Adrenal gland (tissue), 19 donors: ENCODE measurements at places on chromosomes 13 and 19. TPM values are rescaled to one million over a fixed set of nuclear protein-coding genes. Genes with fewer than 3 reads are reported as not detected.

GRCh38 chr13:58869566-58869965 is 1238.0 kb downstream of the PCDH17 start:
- DNase-seq, result no peak

DNA sequence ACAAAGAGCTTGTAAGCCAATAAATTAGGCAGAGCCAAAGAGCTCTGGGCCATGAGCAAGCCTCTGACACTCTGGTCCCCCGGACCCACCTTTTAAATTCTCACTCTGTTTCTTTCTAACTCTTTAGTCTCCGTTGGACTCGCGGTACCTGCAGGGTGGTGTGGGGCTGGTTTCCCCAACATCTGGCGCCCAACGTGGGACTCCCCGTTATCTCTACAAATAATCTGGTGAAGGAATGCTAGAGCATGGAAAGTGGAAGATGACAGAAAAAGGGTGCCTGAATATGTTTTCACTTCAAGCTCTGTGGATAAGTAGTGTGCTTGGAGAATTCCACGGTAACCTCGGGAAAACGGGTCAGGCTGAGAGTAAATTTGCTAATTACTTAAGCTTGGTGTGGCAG is 36.5 kb upstream of the CYP2B6 start:
- DNase-seq, result no peak

Gene OR4F17
- not detected for polyA plus RNA-seq

Gene ZNF439
- 4.4 TPM for polyA plus RNA-seq

Gene ICAM1
- polyA plus RNA-seq, result 8.8 TPM

Gene F7
- polyA plus RNA-seq, result 0.05 TPM

- no peak for DNase-seq
These were observed 141.2 kb upstream of the KLHL1 start for GRCh38 chr13:70249332-70250064.

Gene CHAF1A
- polyA plus RNA-seq, result 8.2 TPM
